ENCODE measurements at places on chromosomes 3 and 15. TPM values are rescaled to one million over a fixed set of nuclear protein-coding genes. Genes with fewer than 3 reads are reported as not detected.

DNA sequence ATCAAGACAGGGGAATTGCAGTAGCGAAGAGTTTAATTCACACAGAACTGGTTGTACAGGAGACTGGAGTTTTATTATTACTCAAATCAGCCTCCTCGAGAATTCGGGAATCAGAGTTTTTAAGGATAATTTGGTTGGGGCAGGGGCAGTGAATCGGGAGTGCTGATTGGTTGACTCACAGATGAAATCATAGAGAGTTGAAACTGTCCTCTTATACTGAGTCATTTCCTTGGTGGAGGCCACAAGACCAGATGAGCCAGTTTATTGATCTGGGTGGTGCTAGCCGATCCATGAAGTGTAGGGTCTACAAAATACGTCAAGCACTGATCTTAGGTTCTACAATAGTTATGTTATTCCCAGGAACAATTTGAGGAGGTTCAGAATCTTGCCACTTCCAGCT, 5.3 kb upstream of the ZNF770 start:
- peaks cover 5% of the 10 kb centered on the region for H3K4me1 ChIP-seq
- no peaks in the 10 kb centered on the region for H3K36me3 ChIP-seq
- no peak for DNase-seq
- no peaks in the 10 kb centered on the region for H3K27me3 ChIP-seq
- no peak overlapping the region for H3K27ac ChIP-seq
- H3K4me3 ChIP-seq = no peak overlapping the region

DNA sequence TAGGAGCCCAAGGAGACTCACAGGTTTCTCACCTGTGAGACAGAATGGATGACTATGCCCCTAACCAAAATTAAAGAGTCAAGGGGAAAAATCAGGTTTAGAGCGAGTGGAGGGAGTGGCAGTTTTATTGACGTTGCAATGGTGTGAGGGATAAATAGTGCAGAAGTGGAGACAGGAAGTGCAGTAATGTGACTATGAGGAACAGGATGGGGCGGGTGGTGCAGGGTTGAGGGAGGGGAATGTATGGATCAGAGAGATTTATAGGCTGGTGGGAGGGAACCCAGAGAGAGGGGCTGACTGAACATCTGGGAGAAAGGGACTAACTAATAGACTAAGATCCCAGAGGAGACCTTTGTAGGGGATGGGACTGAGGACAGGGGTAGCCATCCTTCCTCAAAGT, 26.5 kb downstream of the EIF2AK4 start:
- no peak overlapping the region for H3K4me3 ChIP-seq
- no peak overlapping the region for H3K27ac ChIP-seq
- no peaks in the 10 kb centered on the region for H3K27me3 ChIP-seq
- DNase-seq = no peak
- H3K4me1 ChIP-seq = no peaks in the 10 kb centered on the region

Gene PP2D1
- not detected for total RNA-seq

GRCh38 chr3:14414846-14415464, 12.5 kb downstream of the SLC6A6 start:
- no peak for DNase-seq
- H3K4me3 ChIP-seq = no peak overlapping the region
- H3K36me3 ChIP-seq = peaks cover 6% of the 10 kb centered on the region
- H3K27ac ChIP-seq = no peak overlapping the region
- no peaks in the 10 kb centered on the region for H3K27me3 ChIP-seq
- H3K4me1 ChIP-seq = peaks cover 11% of the 10 kb centered on the region

DNA sequence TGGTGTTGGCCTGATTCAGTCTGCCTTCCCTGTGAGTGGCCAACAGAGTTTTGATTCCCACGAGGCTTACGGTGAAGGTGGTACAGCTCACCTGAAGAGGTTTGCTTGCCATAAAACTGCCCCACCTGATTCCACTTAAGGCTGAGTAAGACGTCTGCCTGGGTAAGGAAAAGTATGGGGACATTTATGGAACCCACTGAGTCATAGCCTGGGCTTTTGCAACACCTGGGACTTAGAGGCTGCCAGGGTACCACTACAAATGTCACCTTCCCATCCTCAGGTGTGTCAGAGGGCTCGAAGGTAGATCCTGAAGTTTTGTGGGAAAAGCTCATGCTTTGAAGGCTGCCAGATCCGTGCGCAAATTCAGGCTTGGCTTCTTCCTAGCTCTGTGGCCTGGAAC, 56.9 kb upstream of the SLCO2A1 start:
- no peaks in the 10 kb centered on the region for H3K27me3 ChIP-seq
- no peak overlapping the region for H3K4me3 ChIP-seq
- H3K4me1 ChIP-seq = no peaks in the 10 kb centered on the region
- H3K36me3 ChIP-seq = no peaks in the 10 kb centered on the region
- no peak for DNase-seq
- H3K27ac ChIP-seq = no peak overlapping the region

GRCh38 chr3:64104691-64105111, 81.4 kb upstream of the PSMD6 start:
- no peak overlapping the region for H3K27ac ChIP-seq
- H3K4me3 ChIP-seq = no peak overlapping the region
- no peaks in the 10 kb centered on the region for H3K36me3 ChIP-seq
- H3K27me3 ChIP-seq = no peaks in the 10 kb centered on the region
- no peak for DNase-seq

- peaks cover 2% of the 10 kb centered on the region for H3K27me3 ChIP-seq
- no peak for DNase-seq
- no peak overlapping the region for H3K4me3 ChIP-seq
- no peaks in the 10 kb centered on the region for H3K36me3 ChIP-seq
- no peak overlapping the region for H3K27ac ChIP-seq
Measured at GRCh38 chr3:156648086-156648485, 26.3 kb upstream of the TIPARP start.

Gene TMC3
- total RNA-seq = not detected

Gene THRB
- total RNA-seq = 0.18 TPM

DNA sequence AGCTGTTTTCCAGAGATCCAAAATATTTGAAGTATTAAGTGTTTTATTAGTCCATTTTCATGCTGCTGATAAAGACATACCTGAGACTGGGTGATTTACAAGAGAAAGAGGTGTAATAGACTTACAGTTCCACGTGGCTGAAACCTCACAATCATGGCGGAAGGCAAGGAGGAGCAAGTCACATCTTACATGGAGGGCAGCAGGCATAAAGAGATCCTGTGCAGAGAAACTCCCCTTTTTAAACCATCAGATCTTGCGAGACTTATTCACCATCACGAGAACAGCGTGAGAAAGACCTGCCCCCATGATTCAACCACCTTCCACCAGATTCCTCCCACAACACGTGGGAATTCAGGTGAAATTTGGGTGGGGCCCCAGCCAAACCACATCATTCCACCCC, 82.0 kb downstream of the KY start:
- H3K27ac ChIP-seq = no peak overlapping the region
- H3K27me3 ChIP-seq = no peaks in the 10 kb centered on the region
- H3K36me3 ChIP-seq = no peaks in the 10 kb centered on the region
- no peaks in the 10 kb centered on the region for H3K4me1 ChIP-seq
- no peak for DNase-seq

Gene SH3GL3
- not detected for total RNA-seq

GRCh38 chr15:60649845-60650548, 171.1 kb upstream of the ICE2 start:
- H3K27ac ChIP-seq = no peak overlapping the region
- no peaks in the 10 kb centered on the region for H3K36me3 ChIP-seq
- no peaks in the 10 kb centered on the region for H3K27me3 ChIP-seq
- peaks cover 2% of the 10 kb centered on the region for H3K4me1 ChIP-seq
- DNase-seq = no peak

Gene CPNE4
- total RNA-seq = not detected

DNA sequence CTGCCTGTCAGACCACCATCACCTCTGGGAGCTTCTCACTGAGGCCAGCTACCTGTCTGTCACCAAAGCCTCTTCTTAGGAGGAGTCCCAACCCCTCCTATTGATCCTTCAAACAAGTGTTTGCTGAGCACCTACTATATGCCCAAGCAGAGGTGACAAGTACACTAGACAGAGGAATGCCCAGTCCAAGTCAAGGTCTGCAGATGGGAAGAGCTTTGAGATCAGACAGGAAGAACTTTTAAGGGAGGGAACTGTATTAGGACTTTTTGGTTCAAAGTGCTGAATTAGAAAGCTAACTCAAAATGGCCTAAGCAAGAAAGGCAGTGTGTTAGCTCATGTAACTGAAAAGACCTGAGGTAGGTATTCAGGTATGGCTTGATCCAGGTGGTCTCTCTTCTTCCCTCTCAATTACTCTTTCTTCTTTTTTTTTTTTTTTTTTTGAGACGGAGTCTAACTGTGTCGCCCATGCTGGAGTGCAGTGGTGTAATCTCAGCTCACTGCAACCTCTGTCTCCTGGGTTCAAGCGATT, 3.6 kb upstream of the RAD18 start:
- no peaks in the 10 kb centered on the region for H3K36me3 ChIP-seq
- DNase-seq = no peak
- H3K27me3 ChIP-seq = peaks cover 8% of the 10 kb centered on the region
- H3K4me1 ChIP-seq = peaks cover 28% of the 10 kb centered on the region
- H3K27ac ChIP-seq = no peak overlapping the region
